Right renal cortex interstitium (tissue), 3 donors: ENCODE measurements at places on chromosomes 2 and 18. TPM values are rescaled to one million over a fixed set of nuclear protein-coding genes. Genes with fewer than 3 reads are reported as not detected.

DNA sequence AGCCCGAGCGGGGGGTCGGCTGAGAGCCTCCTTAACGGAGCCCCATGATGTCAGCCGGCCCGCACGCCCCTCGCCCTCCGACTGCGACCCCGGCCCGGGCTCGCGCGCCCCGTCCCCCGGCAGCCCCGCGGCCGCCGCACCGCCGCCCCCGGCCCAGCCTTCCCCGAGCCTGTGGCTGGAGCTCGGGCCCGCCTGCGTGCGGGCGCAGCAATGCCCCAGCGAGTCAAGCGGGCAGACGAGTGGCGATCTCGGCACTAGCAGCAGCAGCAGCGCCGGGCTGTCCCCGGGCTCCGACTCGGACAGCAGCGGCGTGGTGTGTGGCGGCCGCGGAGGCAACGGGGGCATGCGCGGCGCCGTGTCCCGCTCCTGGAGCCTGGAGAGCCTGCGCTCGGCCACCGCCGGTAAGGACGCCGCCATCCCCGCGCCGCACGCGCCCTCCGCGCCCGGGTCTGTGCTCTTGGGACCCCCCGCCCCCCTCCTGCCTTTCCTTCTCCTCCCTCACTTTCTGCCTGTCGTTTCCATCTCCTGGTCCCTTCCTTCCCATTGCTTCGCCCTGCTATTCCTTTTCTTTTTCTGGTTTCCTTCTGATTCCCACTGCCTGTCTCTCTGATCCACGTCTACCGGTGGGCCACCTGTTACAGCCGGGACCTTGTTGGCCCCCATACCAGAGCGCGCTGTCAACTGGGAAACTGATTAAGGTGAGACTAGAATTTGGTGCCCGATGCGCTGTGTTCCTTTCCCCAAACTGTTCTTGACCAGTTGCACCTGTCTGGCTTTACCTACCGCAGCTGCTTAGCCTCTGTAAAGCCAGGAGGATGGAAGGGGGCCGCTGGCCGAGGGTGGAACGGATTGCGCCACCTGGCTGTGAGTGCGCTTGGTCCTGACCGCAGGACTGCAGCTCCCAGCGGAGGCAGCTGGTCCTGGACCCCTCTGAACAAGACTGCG is 127.4 kb downstream of the ARHGEF4 start:
- no peak for DNase-seq

DNA sequence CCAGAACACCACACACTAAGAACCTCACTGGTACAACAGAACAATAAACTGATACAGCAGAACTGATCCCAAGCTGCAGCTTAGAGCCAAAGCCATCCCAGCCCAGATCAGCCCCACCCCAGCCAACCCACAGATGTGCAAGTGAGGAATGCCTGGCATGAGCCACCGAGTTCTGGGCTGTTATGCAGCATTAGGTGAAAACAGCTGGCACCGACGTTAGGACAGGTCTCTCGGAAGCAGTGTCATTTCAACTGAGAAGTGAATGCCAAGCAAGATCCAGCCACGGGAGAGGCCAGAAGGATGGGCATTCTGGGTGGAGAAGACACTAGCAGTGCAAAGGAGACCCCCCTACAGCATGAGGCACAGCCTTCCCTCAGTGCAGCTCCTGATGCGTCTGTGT is 38.9 kb downstream of the ADCY3 start:
- DNase-seq = no peak

DNA sequence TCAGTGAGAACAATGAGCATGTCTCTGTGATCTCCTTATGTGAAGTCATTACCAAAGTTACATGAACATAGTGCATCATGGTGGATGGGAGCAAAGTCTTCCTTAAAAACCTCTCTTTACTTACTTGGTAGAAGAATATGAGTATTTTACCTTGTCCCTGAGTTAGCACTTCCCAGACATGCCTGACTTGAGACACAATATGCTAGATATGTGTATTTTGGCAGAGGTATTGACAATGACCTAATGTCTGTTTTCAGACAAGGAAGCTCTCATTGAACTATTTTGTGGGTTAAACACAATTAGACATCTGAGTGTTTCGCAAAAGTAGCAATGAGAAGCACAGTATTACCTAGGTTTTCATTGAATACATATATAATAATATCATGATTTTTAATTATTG is 99.1 kb upstream of the MC4R start:
- DNase-seq = no peak

GRCh38 chr2:71521436-71521950 is 68.1 kb downstream of the DYSF start:
- no peak for DNase-seq

GRCh38 chr2:42492691-42493467 is 903 bp downstream of the KCNG3 start:
- DNase-seq = no peak

DNA sequence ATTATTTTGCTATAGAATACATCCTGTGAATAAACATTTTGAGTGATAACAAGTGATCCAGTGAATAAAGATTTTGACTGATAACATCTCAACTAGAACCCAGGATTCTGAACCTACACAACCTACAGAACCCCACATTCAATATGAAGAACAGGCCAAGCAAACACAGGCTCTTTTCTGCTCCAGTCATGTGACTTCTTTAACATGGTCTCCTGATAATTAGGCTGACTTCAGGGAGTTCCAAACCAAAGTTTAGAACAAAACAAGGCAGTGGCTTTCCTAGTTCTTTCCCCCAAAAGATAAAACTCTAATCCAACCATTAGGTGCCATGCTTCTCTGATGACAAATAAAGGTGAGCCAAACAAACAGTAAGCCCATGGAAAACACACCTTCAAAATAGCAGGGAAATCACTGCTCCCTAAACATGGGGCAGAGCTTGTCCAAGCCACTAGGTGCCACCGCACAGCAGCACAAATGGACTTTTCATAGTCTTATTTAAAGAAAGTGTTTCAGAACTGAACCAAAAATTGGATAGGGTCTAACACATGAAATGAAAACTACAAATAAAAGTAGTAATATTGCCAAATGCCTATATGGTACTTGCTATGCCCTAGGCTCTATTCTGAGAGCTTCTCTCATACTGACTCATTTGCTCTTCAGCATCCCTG is 95.3 kb downstream of the EVA1A start:
- no peak for DNase-seq

GRCh38 chr2:181515719-181516118 is 58.5 kb downstream of the ITGA4 start:
- no peak for DNase-seq

GRCh38 chr2:170717991-170718589 is 3.0 kb downstream of the SP5 start:
- no peak for DNase-seq

DNA sequence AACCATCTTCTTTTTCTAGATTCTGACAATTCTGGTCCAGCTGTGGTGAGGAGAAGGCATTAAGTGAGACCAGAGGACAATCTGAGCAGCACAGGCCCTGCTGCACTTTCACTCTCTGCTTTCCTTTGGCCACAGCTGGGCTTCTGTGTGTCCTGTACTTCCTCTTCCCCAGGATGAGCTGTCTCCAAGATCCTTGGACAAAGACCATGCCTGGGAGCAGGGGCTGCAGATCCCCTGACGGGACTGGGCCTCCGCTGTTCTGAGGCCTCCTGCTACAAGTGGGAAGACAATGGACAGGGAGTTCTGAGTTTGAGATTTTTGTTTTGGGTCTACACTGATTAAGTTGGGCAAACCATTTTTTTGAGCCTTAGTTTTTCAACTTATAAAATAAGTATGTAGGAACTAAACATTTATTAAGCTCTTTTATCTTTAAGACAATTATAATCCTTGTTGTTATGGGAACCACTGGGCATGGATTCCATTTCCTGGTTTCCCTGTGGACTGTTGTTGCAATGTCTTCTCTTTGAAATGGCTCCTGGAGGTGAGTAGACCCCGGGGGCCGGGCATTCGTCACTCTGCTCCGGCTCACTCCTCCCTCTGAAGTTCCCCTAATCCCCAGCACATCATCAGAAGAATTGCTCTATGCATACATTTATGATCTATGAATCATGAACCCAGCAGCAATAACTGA is 266.6 kb downstream of the ACTR3 start:
- DNase-seq = no peak

DNA sequence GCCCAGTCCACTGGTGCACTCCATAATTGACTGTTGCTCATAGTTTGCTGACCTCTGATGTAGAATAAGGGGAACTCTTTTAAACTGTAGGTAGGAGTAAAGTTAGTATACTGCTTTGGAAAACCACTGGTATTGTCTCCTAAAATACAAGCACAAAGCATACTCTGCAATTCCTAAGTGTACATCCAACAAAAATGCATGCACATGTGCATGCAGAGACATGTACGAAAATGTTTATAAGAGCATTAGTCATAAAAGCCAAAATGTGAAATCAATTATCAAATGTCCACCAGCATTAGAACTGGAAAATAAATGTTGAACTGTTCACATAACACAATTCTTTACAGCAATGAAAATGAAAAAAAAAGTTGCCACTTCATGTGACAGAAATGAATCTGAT is 39.8 kb upstream of the DDX18 start:
- no peak for DNase-seq

- no peak for DNase-seq
Observed at GRCh38 chr2:108492364-108492763, 41.9 kb upstream of the LIMS1 start.

DNA sequence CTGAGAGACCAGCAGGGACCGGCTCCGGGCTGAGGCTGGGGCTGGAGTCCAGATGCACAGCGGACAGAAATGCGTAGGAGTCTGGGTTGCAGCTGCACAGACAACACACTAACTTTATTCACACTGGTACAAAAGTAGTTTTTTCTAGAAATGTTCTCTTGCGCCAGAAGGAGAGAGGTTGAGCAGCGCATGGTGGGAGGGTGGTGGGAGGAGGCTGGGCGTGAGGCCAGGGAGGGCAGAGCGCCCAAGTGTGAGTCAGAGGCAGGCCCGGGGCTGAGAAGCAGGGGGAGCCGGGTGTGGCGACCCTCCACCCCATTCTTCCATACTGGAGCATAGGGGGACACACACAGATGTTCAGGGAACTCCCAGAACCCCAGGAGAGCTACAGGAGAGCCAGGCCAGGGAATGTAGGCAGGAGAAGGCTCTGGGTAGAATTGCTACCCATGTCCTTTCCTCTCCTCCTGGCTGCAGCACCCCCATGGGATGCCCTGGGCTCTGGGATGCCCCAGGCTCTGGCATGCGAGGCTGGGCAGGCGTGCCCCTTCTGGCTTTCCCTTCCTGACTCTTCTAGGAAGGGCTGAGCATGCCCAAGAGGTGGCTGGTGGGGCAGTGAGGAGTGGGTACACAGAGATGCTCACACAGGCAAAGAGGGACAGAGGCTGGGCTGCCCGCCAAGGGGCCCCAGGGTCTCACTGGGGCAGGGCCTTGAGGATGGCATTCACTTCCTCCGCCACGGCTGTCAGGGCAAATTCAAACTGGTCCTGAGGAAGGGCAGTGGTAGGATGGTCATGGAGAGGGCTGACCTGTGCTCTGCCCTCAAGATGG is 10.6 kb downstream of the DNAJB2 start:
- no peak for DNase-seq

DNA sequence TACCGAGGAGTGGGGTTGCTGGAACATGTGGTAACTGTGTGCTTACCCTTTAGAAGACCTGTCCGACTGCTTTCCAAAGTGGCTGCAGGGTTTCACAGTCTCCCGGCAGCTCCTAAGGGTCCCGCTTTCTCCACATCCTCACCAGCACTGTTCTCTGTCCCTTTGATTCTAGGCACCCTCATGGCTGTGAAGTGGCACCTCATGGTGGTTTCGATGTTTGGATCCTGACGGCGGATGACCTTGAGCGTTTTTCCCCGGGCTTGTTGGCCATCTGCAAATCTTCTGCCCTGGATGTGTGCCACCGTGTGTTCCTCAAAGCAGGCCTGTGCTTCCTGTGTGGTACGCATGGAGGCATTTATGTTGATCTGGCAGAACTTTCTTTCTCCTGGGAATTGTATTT is 292.5 kb upstream of the HDAC4 start:
- no peak for DNase-seq

GRCh38 chr2:205047273-205047839 is 502.1 kb downstream of the PARD3B start:
- DNase-seq = no peak

DNA sequence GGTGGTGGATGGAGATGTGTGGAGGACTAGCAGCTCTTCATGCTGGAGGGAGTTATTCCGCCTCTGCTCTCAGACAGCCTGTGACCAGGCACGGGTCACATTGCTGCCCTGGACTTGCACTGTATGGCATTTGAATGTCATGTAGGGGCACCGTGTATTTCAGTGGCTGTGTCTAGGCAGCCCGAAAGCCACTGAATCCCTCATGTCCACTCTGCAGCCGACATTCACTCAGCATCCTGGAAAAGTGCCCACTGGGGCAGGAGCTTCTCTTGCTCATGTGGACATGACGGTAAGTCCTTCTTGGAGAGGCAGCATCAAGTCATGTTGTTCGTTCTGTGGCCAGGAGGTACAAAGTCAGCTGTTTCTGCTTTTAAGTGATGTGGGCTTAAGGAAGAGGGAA is 127.9 kb downstream of the SH3RF3 start:
- no peak for DNase-seq

- no peak for DNase-seq
Observed at GRCh38 chr2:37786191-37786698, 114.8 kb upstream of the CDC42EP3 start.

- no peak for DNase-seq
Observed at GRCh38 chr2:18980104-18980785, 378.2 kb downstream of the OSR1 start.

- DNase-seq = no peak
Observed at GRCh38 chr18:58606236-58606635, 22.7 kb downstream of the ALPK2 start.

DNA sequence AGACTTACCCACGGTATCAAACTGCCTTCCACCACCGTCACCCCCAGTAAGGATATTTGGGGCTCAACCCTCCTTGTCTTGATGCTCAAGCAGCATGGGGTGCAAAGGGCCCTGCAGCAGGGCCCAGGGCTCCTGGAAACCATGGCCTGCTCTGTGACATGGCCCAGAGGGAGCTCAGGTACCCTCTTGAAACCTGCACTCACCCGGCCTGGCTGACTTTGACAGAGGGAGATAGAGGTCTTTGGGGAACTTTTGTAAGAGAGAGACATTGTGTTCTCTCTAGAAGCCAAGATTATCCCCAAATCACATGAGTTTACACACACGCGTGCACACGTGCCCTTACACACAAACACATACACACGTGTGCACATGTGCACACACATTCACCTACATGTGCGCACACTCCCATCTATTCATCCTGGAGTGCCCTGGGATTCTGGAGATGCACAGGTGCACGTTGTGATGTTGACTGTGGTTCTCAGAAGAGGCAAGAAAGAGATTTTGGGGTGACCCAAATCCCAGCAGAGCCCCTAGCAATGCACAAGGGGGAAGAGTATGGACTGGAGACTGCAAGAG is 19.6 kb upstream of the KCNK3 start:
- DNase-seq = no peak

- DNase-seq = no peak
Observed at GRCh38 chr18:21513741-21514140, 86.8 kb downstream of the ESCO1 start.

- no peak for DNase-seq
Observed at GRCh38 chr2:73089270-73090030, 17.9 kb upstream of the SFXN5 start.

The ATOH8 gene
- polyA plus RNA-seq = 11.0 TPM

The SGPP2 gene
- 19.5 TPM for polyA plus RNA-seq

The MBP gene
- polyA plus RNA-seq = 17.7 TPM

The EPB41L3 gene
- polyA plus RNA-seq = 71.6 TPM

The REEP1 gene
- polyA plus RNA-seq = 3.0 TPM

The ABCG5 gene
- polyA plus RNA-seq = 0.55 TPM

The CCBE1 gene
- 33.4 TPM for polyA plus RNA-seq

The MAB21L4 gene
- 0.76 TPM for polyA plus RNA-seq

The SDC1 gene
- polyA plus RNA-seq = 20.2 TPM
